Suprapubic skin (tissue), 4 donors: ENCODE measurements at places on chromosomes 16 and 17. TPM values are rescaled to one million over a fixed set of nuclear protein-coding genes. Genes with fewer than 3 reads are reported as not detected.

DNA sequence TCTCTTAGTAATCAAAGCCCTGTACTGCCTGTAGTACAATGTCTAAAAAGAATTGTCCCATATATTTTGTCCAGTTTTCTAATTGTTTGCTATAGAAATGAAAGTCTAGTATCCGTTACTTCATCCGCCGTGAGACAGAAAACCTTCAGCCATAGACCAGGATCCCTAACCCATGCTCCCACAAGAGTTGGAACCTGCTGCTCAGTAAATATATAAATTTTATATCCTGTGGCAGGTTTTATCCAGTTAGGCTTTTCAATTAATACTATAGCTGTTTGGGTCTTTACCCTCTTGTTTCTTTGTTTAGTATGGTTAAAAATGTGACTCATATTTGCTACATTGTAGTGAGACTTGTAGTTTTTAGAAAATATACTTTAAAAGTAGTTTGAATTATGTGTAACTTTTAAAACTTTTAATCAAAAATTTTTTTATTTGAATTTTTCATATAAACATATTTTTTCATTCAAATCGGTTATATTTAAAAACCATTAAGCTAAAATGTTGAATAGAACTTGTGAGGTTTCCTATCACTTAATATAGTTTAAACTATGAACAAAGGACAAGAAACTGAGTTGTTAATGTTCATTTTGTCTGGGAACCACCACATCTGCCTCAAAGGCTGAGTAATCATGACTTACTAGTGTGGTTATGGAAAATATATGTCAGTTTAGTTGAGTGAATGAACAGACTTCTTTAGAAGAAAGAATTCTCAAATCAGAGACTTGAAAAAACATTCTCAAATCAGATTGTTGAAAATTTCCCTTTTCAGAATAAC, 54.8 kb downstream of the VMP1 start:
- no peak for DNase-seq

- DNase-seq = no peak
Observed at GRCh38 chr16:4980691-4981090, 22.6 kb downstream of the SEC14L5 start.

Gene KRTAP4-3
- 9.0 TPM for total RNA-seq

GRCh38 chr17:69175625-69176456, 34.1 kb upstream of the ABCA6 start:
- no peak for DNase-seq

DNA sequence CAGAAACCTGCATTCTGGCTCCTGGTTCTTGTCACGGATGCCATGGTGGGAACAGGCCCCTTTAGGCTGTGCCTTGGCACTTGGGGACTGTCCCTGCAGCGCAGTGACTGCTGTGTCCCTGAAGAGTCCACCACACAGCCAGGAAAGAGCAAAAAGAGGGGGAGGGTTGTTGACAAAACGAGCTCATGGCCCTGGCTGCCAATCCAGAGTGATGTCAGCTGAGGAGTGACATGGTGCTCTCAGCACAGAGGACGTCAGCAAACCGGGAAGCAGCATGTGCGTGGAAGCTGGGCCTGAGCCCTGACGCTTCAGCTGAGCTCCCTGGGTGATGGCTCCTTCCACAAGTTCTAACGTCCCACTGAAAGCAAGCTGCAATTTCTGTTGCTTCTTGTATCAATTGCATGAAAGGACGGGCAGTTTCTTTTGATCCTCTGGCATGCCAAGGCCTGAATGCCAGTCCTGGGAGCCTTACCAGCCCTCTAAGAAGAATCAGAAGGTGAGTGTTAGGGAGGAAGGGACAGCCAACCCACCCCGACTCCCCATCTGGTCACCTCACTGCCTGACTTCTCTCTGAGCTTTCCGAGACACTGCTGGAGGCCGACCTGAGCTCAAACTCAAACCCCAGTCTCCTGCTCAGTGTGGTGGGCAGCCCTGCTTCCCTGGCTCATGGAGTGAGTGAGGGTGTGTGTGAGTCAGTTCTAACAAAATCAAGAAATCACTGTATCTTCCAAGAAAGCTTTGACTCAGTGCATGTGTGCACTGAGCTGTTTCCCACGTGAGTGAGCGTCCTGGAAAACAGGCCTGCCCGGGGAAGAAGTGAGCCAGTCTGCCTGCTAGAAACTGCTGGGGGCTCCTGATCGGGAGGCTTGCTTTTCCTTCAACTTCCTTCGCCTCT, 14.7 kb upstream of the WNT3 start:
- DNase-seq = no peak

- no peak for DNase-seq
Observed at GRCh38 chr17:32266051-32266388, 388 bp downstream of the RHBDL3 start.

- no peak for DNase-seq
Observed at GRCh38 chr16:84062734-84063640, 20.4 kb upstream of the SLC38A8 start.

DNA sequence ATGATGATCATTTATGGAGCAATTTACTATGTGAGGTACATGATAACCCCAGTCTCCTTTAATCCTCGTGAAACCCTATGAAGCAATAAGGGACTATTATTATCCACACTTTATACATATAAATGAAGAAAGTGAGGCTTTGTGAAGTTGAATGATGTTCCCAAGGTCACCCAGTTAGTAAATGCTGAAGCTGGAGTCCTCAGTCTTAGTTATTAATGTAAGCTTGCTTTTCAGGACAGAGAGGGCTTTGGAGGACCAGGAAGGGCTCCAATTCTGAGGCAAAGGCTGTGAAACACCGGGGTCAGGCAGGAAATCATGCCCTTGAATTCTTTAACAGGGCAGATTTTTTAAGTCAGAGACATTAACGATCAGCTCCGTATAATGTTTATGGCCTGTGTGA, 36.8 kb downstream of the KSR1 start:
- DNase-seq = no peak

Gene NPIPA3
- not detected for total RNA-seq
